Vein endothelial cell (primary cell): ENCODE measurements at places on chromosomes 5 and 9. TPM values are rescaled to one million over a fixed set of nuclear protein-coding genes. Genes with fewer than 3 reads are reported as not detected.

The FBP2 gene
- total RNA-seq: not detected in 2 replicates

The CRAT gene
- 37.4 and 58.5 TPM in 2 replicates for total RNA-seq

The VCAN gene
- total RNA-seq: 10.4 and 26.8 TPM in 2 replicates

The TOR1B gene
- 28.4 and 30.2 TPM in 2 replicates for total RNA-seq

The AFAP1L1 gene
- 98.3 and 130 TPM in 2 replicates for total RNA-seq

The CNTNAP3B gene
- 163 and 228 TPM in 2 replicates for total RNA-seq

The HAVCR2 gene
- under 0.01 and 0.67 TPM in 2 replicates for total RNA-seq

The CREBRF gene
- 14.0 and 16.4 TPM in 2 replicates for total RNA-seq

The SH2D3C gene
- total RNA-seq: 71.9 and 85.9 TPM in 2 replicates

The PRRT1B gene
- not detected in 2 replicates for total RNA-seq

The PLAC8L1 gene
- total RNA-seq: 0.29 TPM in 1 of 2 replicates, not detected in the other

The KIF12 gene
- total RNA-seq: 0.10 and 0.33 TPM in 2 replicates

The MARCHF11 gene
- not detected in 2 replicates for total RNA-seq

The EGFL7 gene
- 566 and 825 TPM in 2 replicates for total RNA-seq

The CCNJL gene
- total RNA-seq: 10.1 and 12.4 TPM in 2 replicates

The GFRA3 gene
- 0.10 TPM in 1 of 2 replicates, not detected in the other for total RNA-seq

The CDKN2A gene
- total RNA-seq: 10.0 and 18.0 TPM in 2 replicates

The SLC6A3 gene
- not detected in 2 replicates for total RNA-seq

The PDE6A gene
- total RNA-seq: under 0.01 TPM in 1 of 2 replicates, not detected in the other

The ACTBL2 gene
- under 0.01 TPM in 1 of 2 replicates, not detected in the other for total RNA-seq

The SHISAL2B gene
- not detected in 2 replicates for total RNA-seq

The GAS1 gene
- 1.5 and 1.6 TPM in 2 replicates for total RNA-seq

The SHB gene
- total RNA-seq: 27.4 and 37.9 TPM in 2 replicates

The LECT2 gene
- total RNA-seq: not detected in 2 replicates

The FAM219A gene
- 20.6 and 26.9 TPM in 2 replicates for total RNA-seq
